ENCODE measurements at places on chromosomes 12 and 14. TPM values are rescaled to one million over a fixed set of nuclear protein-coding genes. Genes with fewer than 3 reads are reported as not detected.
A peak's percentile ranks its signal among the peaks of the same experiment; 100 is the strongest.

DNA sequence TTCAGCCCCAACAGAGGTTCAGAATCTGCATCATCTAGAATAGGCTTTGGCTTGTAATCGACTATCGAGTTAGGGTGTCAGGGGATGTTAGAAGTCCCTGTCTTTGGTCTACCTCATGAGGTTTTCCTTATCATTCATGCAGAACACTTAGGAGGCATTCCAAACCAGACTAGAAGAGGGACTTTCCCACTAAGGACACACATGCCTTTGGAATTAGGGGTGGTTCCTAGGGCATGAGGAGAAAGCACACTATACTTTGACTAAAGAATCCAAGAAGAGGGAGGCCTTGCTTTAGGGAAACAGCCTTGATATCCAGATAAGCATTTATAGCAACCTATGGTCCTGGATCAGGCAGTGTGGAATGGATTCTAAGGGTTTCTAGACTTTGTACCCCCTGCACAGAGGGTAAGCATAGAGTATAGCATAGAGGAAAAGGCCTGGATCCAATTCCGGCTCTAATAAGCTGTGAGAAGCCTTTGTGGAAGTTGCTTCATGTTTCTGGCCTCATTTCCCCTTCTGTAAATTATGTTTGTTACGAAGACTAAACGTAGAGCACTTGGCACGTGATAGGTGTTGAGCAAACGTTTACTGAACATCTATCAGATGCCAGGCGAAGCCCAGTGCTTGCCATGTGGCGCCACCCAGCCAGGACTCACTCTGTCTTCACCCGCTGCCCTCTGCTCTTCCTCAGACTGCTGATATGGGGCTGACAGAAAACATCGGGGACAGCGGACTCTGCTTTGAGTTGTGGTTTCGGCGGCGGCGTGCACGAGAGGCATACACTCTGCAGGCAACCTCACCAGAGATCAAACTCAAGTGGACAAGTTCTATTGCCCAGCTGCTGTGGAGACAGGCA is 13.2 kb downstream of the ZNF219 start:
- DNase-seq, result peak; percentile 51
- no peak overlapping the region for H3K27ac ChIP-seq
- no peaks in the 10 kb centered on the region for H3K4me1 ChIP-seq
- H3K4me3 ChIP-seq, result no peak overlapping the region
- no peaks in the 10 kb centered on the region for H3K36me3 ChIP-seq

DNA sequence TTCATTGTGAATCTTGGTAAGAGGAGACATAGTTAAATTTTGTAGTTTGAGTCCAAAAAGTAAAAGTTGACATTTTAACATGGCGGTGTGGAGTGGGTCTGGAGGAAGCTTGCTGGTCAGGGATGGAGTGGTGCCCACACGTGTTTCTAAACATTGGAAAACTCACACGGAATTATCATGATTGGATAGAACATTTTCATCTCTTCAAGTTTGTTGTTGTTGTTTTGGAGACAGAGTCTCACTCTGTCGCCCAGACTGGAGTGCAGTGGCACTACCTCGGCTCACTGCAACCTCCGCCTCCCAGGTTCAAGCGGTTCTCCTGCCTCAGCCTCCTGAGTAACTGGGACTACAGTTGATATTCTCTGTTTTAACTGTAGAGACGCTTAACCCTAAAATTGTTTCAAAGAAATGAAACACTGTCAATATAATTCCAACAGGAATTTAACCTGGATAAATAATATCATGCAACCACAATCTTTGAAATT is 502 bp upstream of the MBIP start:
- no peak for DNase-seq
- H3K27me3 ChIP-seq, result no peaks in the 10 kb centered on the region
- H3K27ac ChIP-seq, result no peak overlapping the region
- peak overlapping the region; percentile 87 for H3K4me3 ChIP-seq

- no peaks in the 10 kb centered on the region for H3K36me3 ChIP-seq
- no peak overlapping the region for H3K27ac ChIP-seq
- DNase-seq, result no peak
- H3K4me1 ChIP-seq, result no peaks in the 10 kb centered on the region
- H3K4me3 ChIP-seq, result no peak overlapping the region
Observed at GRCh38 chr14:50545618-50546017, 13.2 kb upstream of the MAP4K5 start.

GRCh38 chr12:88142610-88142991 is 494 bp downstream of the TMTC3 start:
- H3K4me3 ChIP-seq, result peak overlapping the region; percentile 84
- H3K27ac ChIP-seq, result peak overlapping the region; percentile 34
- peak; percentile 55 for DNase-seq

DNA sequence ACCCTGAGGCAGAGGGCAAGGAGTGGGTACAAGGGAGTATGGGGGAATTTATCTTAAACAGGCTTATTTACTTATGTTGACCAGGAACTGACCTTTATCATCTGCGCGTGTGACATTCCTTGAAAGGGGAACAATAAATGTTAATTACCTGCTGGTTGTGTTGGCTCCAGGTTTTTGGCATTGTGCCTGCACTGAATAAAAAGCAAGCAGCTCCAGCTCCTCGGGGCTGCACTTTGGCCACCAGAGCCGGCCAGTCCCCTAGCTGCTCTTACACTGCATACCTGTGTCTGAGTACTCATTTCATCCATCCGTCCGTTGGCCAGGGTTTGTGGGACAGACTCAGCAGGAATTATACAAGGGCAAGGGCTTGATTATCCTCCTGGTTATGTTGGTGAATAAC is 68.8 kb upstream of the GTF2A1 start:
- H3K27ac ChIP-seq, result no peak overlapping the region
- no peaks in the 10 kb centered on the region for H3K36me3 ChIP-seq
- no peak for DNase-seq
- no peaks in the 10 kb centered on the region for H3K4me1 ChIP-seq
- H3K4me3 ChIP-seq, result no peak overlapping the region

- peaks cover 1% of the 10 kb centered on the region for H3K36me3 ChIP-seq
- no peak overlapping the region for H3K27ac ChIP-seq
- no peak for DNase-seq
- H3K27me3 ChIP-seq, result no peaks in the 10 kb centered on the region
- peaks cover 2% of the 10 kb centered on the region for H3K4me1 ChIP-seq
- no peak overlapping the region for H3K4me3 ChIP-seq
Observed at GRCh38 chr14:71005076-71005475, 97.8 kb downstream of the PCNX1 start.

DNA sequence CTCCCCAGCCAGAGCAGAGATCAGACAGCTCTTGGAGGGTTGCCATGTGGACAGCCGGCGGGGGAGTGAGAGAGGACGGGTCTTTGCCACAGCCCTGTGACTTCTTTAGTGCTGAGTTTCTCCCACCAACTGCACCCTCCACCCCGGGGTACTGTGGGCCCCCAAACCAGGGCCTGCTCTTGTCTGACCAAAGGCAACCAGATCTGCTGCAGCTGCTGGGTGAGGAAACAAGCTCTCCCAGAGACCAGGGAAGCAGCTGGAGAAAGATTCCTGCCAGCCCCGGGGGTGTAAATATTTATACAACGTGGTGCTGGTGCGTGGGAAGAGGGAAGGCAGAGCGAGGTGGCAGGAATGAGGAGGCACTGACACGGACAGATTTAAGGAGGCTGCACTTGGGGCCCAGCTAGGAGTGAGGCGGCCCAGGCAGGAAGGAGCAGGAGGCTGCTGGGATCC is 14.3 kb upstream of the ZFP36L1 start:
- H3K4me3 ChIP-seq, result no peak overlapping the region
- H3K36me3 ChIP-seq, result no peaks in the 10 kb centered on the region
- peak; percentile 84 for DNase-seq
- H3K4me1 ChIP-seq, result peaks cover 6% of the 10 kb centered on the region

GRCh38 chr14:72311116-72311515 is 378.9 kb downstream of the RGS6 start:
- DNase-seq, result no peak
- H3K36me3 ChIP-seq, result no peaks in the 10 kb centered on the region
- no peak overlapping the region for H3K4me3 ChIP-seq
- no peak overlapping the region for H3K27ac ChIP-seq
- peaks cover 4% of the 10 kb centered on the region for H3K27me3 ChIP-seq

DNA sequence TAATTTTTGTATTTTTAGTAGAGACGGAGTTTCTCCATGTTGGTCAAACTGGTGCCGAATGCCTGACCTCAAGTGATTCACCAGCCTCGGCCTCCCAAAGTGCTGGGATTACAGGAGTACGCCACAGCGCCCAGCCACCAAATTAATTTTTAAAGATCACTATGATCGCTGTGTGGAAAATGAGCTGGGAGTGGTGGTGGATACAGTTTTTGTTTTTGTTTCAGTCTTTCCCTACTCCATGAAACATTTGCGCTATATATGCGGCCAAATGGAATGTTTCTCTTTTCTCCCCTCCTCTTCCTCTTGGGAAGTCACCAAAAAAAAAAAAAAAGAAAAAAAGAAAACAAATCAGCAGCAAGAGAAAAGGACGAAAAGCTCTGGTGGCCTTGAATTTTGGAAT is 20.8 kb upstream of the P2RX4 start:
- no peak overlapping the region for H3K27ac ChIP-seq
- H3K27me3 ChIP-seq, result no peaks in the 10 kb centered on the region
- no peaks in the 10 kb centered on the region for H3K36me3 ChIP-seq
- H3K4me1 ChIP-seq, result no peaks in the 10 kb centered on the region

- no peak for DNase-seq
- H3K36me3 ChIP-seq, result no peaks in the 10 kb centered on the region
- H3K27me3 ChIP-seq, result no peaks in the 10 kb centered on the region
- no peak overlapping the region for H3K27ac ChIP-seq
- no peaks in the 10 kb centered on the region for H3K4me1 ChIP-seq
Observed at GRCh38 chr12:96985515-96986362, 78.7 kb downstream of the NEDD1 start.

DNA sequence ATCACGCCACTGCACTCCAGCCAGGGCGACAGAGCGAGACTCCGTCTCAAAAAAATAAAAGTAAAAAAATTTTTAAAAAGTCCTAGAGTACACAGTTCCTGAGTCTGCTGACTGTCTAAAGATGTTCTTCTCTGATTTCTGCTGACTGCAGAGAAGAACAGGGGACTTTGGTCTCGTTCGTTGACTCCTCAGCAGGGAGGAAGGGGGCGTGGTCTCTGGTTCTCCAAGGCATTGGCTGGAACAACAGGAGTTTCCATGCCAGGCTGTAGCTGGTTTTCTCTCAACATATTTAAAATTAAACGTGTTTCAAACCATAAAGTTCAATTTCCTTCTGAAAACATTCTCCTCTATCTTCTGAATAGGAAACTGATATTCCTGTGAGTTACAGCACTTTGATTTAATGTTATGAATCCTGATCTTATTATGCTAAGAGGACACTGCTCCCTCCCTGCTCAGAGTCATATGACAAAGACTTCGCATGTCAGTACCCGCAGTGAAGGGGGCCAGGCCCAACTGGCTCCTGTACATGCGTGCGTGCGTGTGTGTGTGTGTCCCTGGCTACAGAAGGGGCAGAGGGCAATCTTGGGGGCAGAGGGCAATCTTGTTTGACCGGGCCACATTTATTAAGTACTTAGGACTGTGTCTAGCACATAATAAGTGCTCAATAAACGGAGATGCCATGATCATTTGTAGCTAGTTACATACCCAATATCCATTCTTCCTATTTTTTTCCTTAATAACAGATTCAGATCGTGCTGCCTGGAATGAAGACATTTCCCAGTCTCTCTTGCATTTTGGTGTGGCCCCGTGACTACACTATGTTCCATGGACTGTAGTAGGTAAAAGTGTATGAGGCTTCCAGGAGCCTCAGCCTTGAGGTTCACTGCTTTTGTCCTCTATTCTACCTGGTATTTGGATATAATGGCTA is 16.5 kb upstream of the HNF1A start:
- H3K4me3 ChIP-seq, result no peak overlapping the region
- no peak overlapping the region for H3K27ac ChIP-seq
- DNase-seq, result peak; percentile 83

DNA sequence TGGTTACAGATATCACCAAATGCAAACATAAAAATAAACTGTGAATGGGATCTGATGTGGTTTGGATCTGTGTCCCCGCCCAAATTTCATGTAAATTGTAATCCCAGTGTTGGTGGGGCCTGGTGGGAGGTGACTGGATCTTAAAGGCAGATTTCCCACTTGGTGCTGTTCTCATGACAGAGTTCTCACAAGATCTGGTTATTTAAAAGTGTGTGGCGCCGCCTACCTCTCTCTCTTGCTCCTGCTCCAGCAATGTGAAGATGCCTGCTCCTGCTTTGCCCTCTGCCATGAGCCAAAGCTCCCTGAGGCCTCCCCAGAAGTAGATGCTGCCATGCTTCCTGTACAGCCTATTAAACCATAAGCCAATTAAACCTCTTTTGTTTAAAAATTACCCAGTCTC is 47.8 kb downstream of the SLC25A21 start:
- H3K4me1 ChIP-seq, result no peaks in the 10 kb centered on the region
- H3K4me3 ChIP-seq, result no peak overlapping the region
- no peak overlapping the region for H3K27ac ChIP-seq
- no peak for DNase-seq
- H3K27me3 ChIP-seq, result no peaks in the 10 kb centered on the region
- H3K36me3 ChIP-seq, result no peaks in the 10 kb centered on the region

GRCh38 chr12:66320996-66321395 is 18.7 kb downstream of the HELB start:
- H3K27ac ChIP-seq, result no peak overlapping the region
- no peaks in the 10 kb centered on the region for H3K27me3 ChIP-seq
- H3K36me3 ChIP-seq, result no peaks in the 10 kb centered on the region
- DNase-seq, result no peak
- no peaks in the 10 kb centered on the region for H3K4me1 ChIP-seq

DNA sequence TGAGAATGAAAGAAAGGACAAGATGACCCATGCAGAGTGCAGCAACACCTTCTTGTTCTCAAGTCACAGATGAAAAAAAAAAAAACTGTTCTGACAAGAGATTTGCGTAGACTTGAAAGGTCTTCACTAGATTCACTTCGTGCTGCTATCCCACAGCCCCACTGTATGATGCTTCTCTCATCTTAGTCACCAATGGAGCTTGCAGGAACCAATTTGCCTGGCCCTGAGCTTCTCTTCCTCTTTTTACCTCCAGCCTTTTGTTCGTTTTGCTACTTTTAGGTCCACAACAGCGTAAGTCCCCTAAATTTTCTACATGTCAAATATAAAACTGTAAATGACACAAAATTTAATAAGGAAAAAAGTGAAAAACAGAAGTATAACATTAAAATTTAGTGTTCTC is 107.9 kb upstream of the NAP1L1 start:
- no peak overlapping the region for H3K4me3 ChIP-seq
- no peak overlapping the region for H3K27ac ChIP-seq
- no peaks in the 10 kb centered on the region for H3K36me3 ChIP-seq
- no peaks in the 10 kb centered on the region for H3K27me3 ChIP-seq
- no peaks in the 10 kb centered on the region for H3K4me1 ChIP-seq

DNA sequence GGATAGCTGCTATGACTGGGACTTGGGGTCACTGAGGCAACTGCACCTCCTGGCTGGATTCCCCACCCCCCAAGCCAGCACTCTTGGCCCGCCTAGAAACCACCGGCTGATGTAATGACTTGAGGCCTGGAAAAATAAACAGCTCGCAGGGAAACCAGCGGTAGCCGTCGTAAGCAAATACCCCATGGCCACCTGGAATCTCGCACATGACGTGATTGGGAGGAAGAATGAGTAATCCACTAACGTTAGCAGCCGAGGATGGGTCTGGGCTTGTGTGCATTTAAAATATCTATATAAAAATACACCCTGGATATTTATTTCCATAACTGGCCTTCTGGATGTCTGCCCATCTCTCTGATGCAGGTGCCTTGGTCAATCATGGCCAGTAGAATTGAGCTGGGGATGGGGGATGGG is 120.1 kb downstream of the SMOC1 start:
- no peak overlapping the region for H3K4me3 ChIP-seq
- H3K4me1 ChIP-seq, result no peaks in the 10 kb centered on the region
- no peaks in the 10 kb centered on the region for H3K27me3 ChIP-seq
- no peak for DNase-seq

- no peaks in the 10 kb centered on the region for H3K36me3 ChIP-seq
- H3K4me3 ChIP-seq, result no peak overlapping the region
- no peak for DNase-seq
- no peaks in the 10 kb centered on the region for H3K27me3 ChIP-seq
Observed at GRCh38 chr12:82174936-82175335, 183.3 kb downstream of the CCDC59 start.

Gene ZNF385A
- 4.1 TPM for polyA plus RNA-seq

Gene MRPL51
- polyA plus RNA-seq, result 283 TPM

Gene ALX1
- not detected for polyA plus RNA-seq

All from aorta (tissue), 5 donors.